SHP77 treated with DMSO at 0.1 percent for 48 hours (cell line): ENCODE measurements at places on chromosomes 1 and 21.

DNA sequence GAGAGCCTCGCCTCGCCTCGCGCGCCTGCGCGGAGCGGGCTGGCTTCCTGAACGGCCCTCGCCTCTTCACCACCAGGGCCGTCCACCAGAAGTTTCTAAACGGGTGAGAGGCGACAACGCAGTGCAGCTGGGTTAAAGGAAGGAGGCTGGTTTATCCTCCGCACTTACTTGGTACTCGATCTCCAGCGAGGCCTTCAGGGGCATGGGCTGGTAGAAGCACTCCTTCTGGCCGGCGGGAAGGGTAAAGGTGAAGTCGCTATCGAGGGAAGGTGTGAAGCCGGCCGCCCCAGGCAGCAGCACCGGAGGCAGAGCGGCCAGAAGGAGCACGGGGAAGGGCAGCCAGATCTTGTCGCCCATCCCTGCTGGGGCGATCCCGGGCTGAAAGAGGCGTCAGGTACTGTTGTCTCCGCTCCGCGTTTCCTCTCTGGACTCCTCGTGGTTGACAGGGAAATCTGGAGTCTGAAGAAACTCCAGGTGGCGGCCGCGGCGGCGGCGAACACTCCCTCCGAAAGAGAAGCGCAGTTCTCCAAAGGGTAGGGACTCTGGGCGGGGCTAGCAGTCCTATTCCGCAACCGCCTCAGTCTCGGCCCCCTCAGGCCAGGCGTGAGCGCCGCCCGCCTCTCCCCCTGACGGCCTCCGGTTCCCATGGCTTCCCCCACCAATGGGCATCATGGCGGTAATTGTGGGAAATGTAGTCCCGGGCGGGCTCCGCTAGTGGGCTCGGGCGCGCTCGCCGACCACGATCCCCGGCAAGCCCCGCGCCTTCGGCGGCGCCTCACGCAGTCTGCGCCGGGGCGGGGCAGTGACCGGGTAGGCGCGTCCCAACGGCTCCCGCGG lies at the start of gene TMED5:
TSS of gene TMED5 (minus strand) at position 528 of the 837 bp plus-strand sequence. CDS start at position 357, 171 bp downstream.
- peak; percentile 93 for DNase-seq

GRCh38 chr1:24751833-24752232 lies 6.6 kb downstream of the CLIC4 start:
- DNase-seq, result no peak

DNA sequence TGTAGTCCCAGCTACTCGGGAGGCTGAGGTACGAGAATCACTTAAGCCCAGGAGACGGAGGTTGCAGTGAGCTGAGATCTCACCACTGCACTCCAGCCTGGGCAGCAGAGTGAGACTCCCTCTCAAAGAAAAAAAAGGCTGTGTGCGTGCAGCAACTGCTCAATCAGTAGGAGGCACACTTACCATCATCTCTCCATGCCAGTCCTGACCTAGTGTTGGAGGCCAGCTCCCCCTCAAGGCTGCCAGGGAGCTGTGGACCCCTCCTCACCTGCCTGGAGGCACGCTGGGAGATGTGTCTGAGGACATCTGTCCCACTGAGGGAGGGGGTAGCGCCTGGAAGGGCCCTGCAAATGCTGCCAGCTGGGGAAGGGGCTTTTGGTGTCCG lies 11.9 kb downstream of the RPS6KA1 start:
- no peak for DNase-seq

DNA sequence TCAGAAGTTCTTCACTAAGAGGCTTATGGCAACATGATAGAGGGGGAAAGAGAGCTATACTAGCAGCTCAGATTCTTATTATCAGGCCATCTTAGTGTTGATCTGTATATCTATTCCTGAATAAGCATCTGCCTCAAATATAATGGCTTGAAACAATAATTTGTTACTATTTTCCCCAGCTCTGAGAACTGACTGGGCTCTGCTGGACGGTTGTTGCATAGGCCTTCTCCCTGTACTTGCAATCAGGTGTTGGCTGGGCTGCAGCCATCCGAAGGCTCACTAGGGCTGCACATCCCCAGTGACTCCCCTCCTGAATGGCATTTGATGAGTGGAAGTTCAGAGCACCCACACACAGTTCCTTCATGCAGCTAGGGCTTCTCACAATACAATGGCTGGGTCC lies 116.0 kb downstream of the PROX1 start:
- DNase-seq, result no peak

- no peak for DNase-seq
Observed at GRCh38 chr21:46598581-46599572, 6.0 kb downstream of the S100B start.

DNA sequence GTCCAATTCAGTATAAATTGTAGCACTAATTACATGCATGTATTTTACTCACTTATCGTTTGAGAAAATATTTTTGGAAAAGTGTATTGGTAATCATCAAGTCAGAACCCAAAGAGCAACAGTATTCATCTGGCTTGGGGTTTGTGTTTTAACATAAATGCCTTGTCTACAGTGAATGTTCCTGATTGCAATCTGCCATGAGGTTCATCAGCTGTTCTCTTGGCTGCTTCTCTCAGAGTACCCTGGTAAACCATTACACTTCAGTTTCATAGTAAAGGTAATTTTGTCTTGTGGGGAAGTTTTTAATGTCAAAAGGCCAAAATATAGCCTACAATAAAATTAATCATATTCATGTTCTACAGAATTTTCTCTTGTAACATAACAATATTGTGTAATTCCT lies 150.3 kb downstream of the IFI44 start:
- no peak for DNase-seq

DNA sequence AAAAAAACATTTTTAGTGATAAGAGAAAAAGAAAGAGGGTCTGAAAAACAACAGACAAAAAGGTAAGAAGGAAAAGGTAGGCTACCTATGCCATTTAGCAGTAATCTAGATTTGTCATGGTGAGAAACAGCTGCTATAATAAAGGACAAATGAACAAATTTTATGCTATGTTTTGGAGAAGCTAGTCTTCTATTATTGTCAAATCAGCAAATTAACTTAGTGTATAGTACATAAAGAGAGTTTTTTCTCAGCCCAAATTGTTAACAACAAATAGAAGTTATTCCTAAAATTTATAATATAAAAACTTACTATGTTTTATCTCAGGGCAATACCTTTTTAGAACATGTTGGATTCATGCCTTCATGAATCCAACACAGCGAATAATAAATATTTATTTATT lies 88.7 kb downstream of the KIFAP3 start:
- no peak for DNase-seq

DNA sequence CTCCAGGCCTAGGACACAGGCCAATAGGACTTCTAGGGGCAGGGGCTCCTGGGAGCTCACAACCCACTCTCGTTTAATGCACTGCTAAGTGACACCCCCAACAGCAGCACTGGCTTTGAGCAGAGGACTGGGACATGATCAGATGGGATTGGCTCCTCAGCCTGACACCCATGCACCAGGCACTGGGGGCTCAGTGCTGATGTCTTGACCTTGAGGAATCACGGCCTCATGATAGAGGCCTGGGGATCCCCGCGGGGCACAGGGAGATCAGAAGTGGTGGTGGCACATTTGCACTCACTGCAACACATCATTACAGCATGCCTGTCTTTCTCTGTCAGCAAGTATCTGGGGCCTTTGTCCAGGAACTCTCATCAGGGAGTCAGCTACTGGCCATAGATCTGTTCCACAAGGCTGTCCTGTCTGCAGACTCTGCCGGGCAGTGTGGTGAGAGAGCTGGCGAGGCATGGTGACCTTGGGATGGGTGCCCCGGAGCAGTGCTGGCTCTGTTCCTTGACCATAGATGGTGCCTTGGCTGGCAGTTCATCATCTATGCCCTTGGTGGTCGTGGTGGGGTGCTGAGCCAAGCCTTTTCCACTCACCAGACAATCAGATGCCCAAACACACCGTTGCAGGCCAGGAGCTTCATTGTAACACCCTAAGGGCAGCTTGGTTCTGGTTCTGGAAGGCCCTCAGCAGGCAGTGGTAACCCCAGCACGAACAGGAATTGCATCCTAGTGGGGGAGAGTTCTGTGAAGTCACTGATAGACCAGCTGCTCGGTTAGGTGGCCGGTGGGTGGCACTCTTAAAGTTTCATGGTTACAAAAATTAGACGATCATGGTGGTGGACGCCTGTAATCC lies 22.2 kb upstream of the PARP1 start:
- DNase-seq, result no peak

DNA sequence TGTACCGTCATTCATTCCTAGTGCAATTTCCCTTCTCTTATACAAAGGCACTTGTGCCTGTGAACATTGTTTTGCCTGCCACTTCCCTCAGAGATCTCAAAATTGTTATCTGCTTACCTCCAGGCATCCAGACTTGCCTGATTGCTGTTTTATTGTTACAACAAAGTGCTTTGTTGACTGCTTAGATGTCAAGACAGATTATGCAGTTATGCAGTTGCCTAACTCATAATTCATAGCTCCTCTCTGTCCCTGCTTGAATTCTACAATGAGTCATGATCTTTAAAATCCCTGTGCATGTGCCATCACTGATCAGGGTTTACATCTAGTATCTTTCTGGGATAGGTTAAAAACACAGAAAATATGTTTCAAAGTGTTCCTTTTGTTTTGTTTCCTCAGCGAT lies 24.5 kb downstream of the CXADR start:
- no peak for DNase-seq

GRCh38 chr1:175665616-175666015 lies 77.8 kb downstream of the TNR start:
- DNase-seq, result no peak

GRCh38 chr1:159892944-159893343 lies 7.0 kb downstream of the CFAP45 start:
- no peak for DNase-seq

DNA sequence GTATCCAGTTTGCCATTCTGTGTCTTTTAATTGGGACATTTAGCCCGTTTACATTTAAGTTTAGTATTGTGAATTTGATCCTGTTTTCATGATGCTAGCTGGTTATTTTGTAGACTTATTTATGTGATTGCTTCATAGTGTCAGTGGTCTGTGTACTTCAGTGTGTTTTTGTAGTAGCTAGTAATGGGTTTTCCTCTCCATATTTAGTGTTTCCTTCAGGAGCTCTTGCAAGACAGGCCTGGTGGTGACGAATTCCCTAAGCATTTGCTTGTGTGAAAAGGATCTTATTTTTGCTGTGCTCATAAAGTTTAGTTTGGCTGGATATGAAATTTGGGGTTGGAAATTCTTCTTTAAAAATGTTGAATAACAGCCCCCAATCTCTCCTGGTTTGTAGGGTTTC lies 69.2 kb upstream of the PDC start:
- DNase-seq, result no peak

- DNase-seq, result peak; percentile 56
Observed at GRCh38 chr1:201539561-201540431, 869 bp downstream of the NAV1 start.

GRCh38 chr1:177333936-177334595 lies 163.3 kb downstream of the BRINP2 start:
- DNase-seq, result no peak

- DNase-seq, result no peak
Observed at GRCh38 chr1:204384636-204385352, 25.1 kb upstream of the PLEKHA6 start.

DNA sequence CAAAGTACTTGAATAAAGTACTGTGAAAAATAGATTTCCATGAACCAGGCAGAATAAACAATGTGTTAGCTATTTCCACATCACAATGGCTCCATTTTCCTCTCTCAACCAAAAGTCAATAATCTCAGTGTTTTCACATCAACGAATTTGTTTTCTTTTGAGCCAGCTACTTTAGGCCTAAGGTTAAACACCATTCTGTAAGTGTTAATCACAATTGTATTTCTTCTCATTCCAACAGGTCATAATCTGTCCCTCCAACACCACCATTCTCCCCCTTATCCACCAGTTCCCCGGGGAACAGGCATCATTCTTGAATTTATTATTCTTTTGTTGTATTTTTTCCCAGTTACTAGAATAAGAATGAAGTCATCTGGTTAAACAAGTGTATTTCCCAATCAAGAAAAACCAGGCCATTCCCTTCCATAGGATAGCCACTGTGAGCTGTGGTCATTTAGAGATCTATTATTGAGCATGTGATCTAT lies 66.2 kb upstream of the PALMD start:
- DNase-seq, result no peak

- DNase-seq, result no peak
Observed at GRCh38 chr1:84339503-84339902, 38.0 kb downstream of the SAMD13 start.

DNA sequence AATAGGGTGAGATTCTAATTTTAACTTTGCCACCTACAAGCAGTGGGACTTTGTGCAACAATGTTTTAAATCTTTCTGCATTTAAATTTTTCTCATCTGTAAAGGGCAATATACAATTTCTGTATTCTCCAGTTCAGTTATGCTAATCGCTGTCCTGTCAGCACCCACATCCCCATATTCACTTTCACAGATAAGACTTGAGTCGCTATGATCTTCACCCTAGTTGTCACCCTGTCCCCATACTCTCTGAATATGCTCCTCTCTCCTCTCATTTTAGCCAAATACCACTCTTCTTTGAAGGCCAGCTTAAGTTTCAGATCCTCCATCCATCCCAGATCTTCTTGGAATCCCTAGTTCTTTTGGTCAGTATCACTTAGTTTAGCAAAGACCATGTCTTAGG lies 8.8 kb downstream of the DDR2 start:
- DNase-seq, result no peak

GRCh38 chr1:3868464-3869006 lies 11.3 kb downstream of the DFFB start:
- no peak for DNase-seq

DNA sequence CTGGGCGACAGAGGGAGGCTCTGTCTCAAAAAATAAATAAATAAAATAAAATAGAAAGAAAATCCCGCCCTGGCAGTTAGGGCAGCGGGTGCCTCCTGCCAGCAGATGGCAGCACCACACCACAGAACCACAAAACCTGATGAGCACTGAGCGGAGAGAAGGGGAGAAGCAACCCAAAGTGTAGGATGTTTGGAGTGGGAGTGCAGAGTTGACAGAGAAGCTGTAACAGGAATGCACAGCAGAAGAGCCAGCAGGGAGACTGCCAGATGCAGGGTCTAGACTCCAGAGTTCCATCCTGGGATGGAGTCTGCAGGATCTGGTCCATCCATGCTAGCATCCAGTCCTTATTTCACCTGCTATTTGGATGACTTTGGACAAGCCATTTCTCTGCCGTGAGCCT lies 29.7 kb upstream of the KIRREL1 start:
- no peak for DNase-seq

GRCh38 chr1:17355898-17356297 lies 16.1 kb upstream of the PADI6 start:
- DNase-seq, result no peak
